ENCODE measurements at places on chromosomes 4 and X.

- no peak for DNase-seq
These were observed 11.3 kb upstream of the PHKA2 start for GRCh38 chrX:18995221-18995620.

GRCh38 chr4:152245680-152246079, 290.2 kb downstream of the FBXW7 start:
- DNase-seq = no peak

DNA sequence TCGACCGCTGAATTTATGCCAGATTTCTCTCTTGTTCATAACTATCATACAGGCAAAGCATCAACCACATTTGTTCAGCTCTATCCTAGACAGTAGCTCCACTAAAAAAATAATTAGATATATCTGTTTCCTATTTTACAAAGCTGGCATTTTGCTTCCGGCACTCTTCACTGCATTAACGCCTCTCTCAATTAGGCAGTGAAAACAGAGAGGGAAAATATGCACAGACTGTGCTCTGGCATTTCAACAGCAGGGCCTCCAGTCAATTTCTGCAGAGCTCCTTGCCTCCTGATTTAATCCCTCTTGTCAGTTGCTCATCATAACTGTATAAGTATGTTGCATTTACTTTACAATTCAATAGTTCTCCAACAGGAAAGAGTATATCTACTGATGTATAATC, 666.9 kb upstream of the INTU start:
- no peak for DNase-seq

DNA sequence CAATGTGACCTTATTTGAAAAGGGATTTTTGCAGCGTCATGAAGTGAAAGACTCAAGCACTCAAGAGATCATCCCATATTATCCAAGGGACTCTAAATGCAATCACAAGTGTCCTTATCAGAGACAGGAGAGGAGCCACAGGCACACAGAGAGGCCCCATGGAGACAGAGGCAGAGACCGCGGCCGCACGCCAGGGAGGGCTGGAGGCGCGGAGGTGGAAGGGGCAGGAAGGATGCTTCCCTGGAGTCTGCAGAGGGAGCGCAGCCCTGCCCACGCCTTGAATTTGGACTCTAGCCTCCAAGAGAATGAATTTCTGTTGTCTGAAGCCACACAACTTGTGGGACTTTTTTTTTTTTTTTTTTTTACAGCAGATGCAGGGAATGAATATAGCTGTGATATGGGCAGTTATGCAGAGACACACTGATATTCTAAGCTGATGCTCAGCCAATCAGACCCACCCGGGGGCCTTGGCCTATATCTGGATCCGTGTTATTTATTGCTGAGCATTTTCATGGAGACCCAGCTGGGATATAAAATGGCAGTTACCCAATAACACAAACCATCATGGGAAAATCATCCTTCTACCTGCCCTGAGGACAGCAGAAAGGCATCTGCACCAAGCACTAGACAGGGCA, 244.8 kb upstream of the PSAPL1 start:
- no peak for DNase-seq

GRCh38 chrX:154738011-154738738, 12.7 kb downstream of the GAB3 start:
- peak; percentile 53 for DNase-seq

DNA sequence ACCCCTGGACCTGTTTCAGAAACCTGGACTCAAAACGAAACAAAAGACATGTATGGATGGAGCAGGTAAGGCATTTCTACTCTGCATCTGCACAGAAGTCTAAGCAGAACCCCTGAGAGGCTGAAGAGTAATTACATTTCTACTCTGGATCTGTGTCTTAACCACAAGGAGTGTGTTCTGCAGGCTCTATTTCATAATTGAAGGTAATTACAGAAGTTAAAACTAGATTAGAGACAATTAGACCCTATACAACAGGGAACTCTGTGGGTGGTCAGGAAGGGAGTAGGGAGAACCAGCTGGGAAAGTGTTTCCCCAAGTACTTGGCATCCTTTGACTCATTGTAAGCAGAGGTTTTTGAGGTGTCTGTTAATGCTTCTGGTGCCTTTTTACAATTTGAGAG, 69.8 kb downstream of the IGSF1 start:
- DNase-seq = no peak

DNA sequence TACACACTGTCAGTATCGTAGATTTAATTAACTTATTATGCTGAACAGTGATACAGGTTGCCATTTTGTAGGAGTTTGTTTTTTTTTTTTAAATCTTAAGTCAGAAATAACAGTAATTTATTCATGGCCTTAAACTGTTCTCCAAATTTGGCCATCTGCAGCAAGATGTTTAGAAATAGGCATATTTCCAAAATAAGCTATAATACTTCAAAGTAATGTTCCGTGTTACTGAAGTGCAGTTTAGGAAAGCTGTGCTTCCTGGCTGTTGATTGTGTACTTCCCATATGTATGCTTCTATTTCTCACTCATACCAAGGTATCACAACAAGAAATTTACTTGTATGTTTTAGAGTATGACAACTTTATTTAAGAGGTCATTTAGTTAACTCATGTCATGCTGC, 28.9 kb downstream of the CPEB2 start:
- no peak for DNase-seq

GRCh38 chr4:94477227-94477626, 25.5 kb downstream of the PDLIM5 start:
- DNase-seq = no peak

DNA sequence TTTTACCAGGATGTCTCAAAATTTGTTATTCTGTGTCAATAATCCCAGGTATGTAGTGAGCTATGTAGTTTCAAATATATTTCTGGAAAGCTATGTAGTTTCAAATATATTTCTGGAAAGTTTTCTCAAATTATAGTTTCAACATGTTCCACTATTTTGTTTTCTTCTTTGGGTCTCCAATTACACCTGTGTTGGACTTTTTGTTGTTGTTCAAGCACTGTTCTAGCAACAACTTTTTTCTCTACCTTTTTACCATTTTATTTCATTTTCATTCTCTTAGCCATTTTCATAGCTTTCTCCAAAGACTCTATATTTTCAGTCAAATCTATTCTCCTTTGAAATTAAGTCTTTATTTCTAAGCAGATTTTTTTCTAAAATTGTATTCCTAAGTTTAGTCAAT, 88.4 kb downstream of the LCORL start:
- no peak for DNase-seq

GRCh38 chr4:84482564-84483563, 16.2 kb downstream of the NKX6-1 start:
- DNase-seq = no peak

DNA sequence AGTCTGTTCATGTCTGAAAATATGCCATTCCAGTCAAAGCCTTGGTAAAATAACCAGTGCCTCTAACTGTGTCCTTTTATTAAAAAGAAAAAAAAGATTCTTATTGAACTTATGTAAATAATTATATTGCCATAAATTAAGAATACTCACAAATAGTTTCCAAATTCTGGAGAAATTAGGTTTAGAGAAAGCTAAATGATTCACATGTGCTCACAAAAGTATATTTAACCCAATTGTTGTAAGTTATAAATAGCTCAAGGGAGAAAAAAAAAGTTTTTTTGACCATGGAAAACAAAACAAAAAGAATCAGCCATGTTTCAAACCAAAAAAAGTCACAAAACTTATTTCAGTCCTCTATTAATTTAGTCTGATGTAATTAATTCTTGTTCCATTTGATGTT, 25.3 kb upstream of the HERC6 start:
- DNase-seq = no peak

DNA sequence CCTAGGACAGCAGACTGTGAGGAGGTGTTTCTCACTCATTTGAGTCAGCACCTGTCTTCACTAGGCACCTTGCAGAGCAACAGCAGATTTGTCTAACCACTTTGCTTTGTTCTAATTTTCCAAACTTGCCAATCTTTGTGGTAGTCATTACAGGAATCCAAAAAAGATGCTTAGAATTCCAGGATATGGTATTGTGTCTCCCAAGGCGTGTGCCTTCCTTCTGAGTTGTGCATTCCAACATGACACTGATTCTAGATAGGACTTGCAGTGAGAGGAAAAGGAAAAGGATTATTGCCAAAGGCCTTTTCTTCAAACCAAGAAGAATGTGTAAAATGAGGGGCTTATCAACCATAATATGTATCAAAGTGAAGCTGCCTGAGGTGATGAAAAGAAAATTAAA, 126.2 kb downstream of the MAPK10 start:
- DNase-seq = no peak

- no peak for DNase-seq
These were observed 36.7 kb downstream of the ANTXR2 start for GRCh38 chr4:80036306-80036705.

DNA sequence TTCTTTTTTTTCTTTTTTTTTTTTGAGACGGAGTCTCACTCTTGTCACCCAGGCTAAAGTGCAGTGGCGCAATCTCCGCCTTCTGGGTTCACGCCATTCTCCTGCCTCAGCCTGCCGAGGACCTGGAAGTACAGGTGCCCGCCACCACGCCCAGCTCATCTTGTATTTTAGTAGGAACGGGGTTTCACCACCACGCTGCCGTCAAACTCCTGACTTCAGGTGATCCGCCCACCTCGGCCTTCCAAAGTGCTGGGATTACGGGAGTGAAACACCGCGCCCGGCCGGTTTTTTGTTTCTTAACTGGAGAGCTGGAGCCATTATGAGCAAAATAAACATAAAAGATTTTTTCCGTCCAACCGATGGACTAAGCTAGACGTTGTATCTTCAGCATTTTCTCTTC, 1.9 kb upstream of the WDR17 start:
- no peak for DNase-seq

GRCh38 chr4:140769209-140769608, 13.0 kb upstream of the TBC1D9 start:
- no peak for DNase-seq

GRCh38 chr4:27790911-27791310, 930.3 kb downstream of the STIM2 start:
- DNase-seq = no peak

- DNase-seq = no peak
These were observed 36.3 kb downstream of the SNCA start for GRCh38 chr4:89800527-89801103.

- DNase-seq = no peak
These were observed 38.5 kb downstream of the TRMT44 start for GRCh38 chr4:8478801-8479744.

DNA sequence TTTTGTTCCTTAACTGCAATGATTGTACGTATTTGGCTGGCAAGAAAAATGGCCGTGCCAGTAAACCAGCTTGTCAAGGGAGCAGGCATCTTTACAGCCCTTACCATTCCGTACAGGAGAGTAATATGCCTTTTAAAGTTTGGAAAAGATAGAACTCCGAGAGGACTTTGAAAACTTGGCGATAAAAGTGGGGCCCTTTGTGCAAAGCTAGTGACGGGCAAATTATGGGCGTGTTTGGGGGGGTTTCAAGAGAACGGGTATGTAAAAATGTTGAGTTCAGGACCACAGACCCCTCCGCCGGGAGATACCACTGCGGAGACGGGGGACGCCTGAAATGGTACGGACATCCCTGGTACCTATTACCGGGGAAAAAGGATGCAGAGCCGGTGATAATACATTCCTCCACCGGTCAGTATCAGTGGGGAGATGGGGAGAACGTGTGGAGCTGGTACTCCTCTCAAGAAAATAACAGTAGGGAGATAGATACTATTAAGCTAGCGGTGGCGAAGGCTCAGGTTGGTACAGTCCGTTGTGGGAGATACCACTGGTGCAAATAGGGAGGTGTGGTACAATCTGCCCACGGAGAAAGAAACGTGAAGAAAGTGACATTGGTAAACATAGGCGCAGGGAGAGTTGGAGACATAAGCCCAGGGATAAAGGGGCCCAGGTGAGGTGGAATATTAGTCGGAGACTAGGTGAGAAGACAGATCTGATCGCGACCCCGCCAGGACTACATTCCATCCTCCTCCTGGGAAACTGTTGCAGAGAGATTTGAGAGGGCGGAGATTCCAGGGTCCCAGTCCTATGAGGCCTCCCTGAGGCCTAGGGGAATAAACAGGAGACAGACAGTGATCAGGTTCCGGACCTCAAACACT, 14.5 kb downstream of the SPACA5 start:
- DNase-seq = peak; percentile 65

DNA sequence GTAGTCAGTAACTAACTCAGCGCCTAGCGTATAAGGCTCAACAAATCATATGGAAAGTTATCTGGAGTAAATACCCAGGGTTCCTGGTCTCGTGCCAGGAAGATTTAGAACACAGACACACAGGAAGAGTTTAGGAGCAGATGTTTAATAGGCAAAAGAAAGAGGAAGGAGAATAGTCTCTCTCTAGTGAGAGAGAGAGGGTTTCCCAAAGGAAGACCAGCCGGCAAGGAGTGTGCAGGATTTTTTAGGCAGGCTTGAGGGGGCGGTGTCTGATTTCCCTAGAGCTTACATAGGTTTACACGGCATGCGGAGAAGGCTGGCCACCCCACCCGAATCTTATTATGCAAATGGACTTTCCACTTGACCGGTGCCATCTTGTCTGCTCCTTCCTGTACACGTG, 284.0 kb upstream of the FRG1 start:
- DNase-seq = no peak

DNA sequence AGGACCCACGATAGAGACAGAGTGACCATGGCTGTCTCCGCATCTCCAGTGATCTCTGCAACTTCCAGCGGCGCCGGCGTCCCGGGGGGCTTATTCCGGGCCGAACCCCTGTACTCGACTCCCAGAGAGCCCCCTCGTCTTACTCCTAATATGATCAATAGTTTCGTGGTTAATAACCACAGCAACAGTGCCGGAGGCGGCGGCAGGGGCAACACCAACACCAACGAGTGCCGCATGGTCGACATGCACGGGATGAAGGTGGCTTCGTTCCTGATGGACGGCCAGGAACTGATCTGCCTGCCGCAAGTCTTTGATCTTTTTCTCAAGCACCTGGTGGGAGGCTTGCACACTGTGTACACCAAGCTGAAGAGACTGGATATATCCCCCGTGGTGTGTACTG, 343 bp downstream of the DACH2 start:
- no peak for DNase-seq

DNA sequence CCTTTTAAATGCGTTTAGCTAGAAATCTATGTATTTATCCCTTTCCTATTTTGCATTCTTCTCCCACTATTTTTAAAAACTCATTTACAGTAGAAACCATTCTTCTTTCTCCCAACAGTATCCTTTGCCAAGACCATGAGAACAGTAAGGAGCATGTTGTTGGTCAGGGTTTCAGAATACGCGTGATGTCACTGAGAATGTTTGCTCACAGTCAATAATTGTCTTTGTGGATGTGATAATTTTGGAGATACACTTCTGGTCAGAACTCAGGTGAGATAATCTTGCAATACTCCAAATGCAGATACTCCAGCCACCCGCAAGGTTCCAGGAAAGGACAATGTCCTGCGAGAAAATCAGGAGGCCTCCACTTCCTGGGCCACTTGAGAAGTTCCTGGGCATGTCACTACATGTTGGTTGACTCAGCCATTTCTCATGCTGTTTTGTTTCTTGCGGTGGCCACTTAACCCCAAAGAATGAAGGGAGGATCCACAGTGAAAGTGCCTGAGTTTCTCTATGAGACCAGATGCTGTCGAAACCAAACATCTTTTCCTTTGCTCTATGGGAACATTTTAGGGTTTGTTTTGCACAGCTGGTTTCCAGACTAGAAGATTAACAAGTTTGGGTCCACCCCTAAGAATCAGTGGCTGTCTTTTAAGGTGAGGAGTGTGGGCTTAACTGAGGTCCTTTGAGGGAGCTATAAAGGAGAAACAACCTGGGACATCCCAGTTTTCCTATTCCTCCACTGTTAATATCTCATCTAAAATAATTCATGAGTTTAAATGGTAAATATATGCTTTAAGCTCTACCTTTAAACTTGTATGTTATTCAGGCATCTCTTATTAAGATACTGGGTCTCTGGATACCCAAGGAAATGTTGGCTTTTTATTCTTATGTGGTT, 116.0 kb downstream of the SOWAHB start:
- no peak for DNase-seq

All from CD8-positive, alpha-beta T cell (primary cell).